ENCODE measurements at places on chromosomes 3 and 15.
A peak's percentile ranks its signal among the peaks of the same experiment; 100 is the strongest.

- no peak for DNase-seq
- H3K36me3 ChIP-seq = no peaks in the 10 kb centered on the region
- no peak overlapping the region for H3K27ac ChIP-seq
- no peaks in the 10 kb centered on the region for H3K4me1 ChIP-seq
- H3K4me3 ChIP-seq = no peak overlapping the region
- no peaks in the 10 kb centered on the region for H3K27me3 ChIP-seq
Observed at GRCh38 chr3:146558781-146559180, 14.4 kb upstream of the PLSCR1 start.

DNA sequence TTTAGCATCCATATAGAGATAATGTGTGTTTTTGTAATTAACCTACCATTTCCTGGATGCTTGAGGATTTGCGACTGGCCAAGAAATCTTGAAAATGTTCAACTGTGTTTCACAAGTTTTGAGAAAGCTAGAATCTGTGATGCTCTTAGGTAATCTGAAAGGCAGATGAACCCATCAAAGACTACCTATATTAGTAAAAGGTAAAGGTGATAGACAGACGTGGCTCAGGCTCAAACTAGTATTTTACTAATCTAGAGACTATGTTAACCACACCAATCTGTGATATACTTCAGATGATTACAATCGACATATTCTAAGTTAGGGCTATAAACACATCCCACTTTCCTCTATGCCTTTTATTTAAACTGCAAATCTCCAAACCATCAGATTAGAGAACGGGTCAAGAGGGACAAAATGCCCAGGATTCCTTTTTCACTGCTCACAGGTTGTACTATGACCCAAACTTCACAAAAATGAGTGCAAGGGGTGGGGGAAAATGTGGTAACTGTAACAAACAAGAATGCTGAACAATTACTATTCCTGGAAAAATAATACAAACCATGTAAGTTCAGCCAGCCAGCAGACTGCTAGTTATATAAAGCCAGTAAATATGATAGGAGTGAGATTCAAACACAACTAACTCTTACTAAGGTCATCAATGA is 295.1 kb downstream of the FOXP1 start:
- no peaks in the 10 kb centered on the region for H3K36me3 ChIP-seq
- no peaks in the 10 kb centered on the region for H3K4me1 ChIP-seq
- no peaks in the 10 kb centered on the region for H3K27me3 ChIP-seq
- H3K4me3 ChIP-seq = no peak overlapping the region
- no peak overlapping the region for H3K27ac ChIP-seq

DNA sequence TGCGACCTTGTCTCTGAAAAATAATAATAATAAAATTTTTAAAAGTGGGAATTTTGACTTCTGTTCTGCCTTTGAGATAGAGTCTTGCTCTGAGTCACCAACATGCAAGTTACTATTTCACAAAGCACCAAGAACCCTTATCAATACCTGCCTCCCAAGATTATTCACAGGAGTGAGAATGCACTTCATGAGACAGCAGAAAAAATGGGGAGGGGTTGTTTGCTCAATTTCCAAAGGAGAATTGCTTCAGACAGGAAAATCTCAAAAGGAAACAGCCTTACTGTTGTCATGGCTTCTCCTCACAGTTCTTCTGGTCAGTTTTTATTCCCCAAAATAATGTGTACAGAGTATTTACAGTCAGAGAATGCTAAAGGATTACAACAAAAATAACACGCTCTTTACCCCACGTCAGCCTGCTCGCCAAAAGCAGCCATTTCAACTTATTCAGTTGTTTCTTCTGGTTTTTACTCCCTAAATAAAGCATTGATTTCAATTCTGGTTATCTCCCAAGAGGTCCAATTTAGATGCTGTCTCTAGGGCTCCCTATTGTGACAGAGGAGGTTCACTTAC is 89.0 kb downstream of the PPCDC start:
- no peak overlapping the region for H3K27ac ChIP-seq
- no peaks in the 10 kb centered on the region for H3K4me1 ChIP-seq
- no peaks in the 10 kb centered on the region for H3K27me3 ChIP-seq
- DNase-seq = no peak
- no peaks in the 10 kb centered on the region for H3K36me3 ChIP-seq
- no peak overlapping the region for H3K4me3 ChIP-seq

- DNase-seq = no peak
- H3K4me1 ChIP-seq = no peaks in the 10 kb centered on the region
- no peaks in the 10 kb centered on the region for H3K27me3 ChIP-seq
- H3K36me3 ChIP-seq = no peaks in the 10 kb centered on the region
- H3K4me3 ChIP-seq = no peak overlapping the region
Observed at GRCh38 chr3:133259767-133260166, 140.1 kb upstream of the BFSP2 start.

GRCh38 chr3:160319322-160319721 is 79.7 kb downstream of the IFT80 start:
- no peaks in the 10 kb centered on the region for H3K4me1 ChIP-seq
- H3K36me3 ChIP-seq = no peaks in the 10 kb centered on the region
- H3K27me3 ChIP-seq = no peaks in the 10 kb centered on the region
- H3K27ac ChIP-seq = no peak overlapping the region
- no peak for DNase-seq

GRCh38 chr3:18428036-18428435 is 2.9 kb upstream of the SATB1 start:
- DNase-seq = no peak
- no peak overlapping the region for H3K27ac ChIP-seq
- H3K36me3 ChIP-seq = no peaks in the 10 kb centered on the region
- no peak overlapping the region for H3K4me3 ChIP-seq

GRCh38 chr3:65596571-65597225 is 442.0 kb downstream of the MAGI1 start:
- peaks cover 15% of the 10 kb centered on the region for H3K4me1 ChIP-seq
- no peak overlapping the region for H3K27ac ChIP-seq
- H3K27me3 ChIP-seq = peaks cover 46% of the 10 kb centered on the region
- no peaks in the 10 kb centered on the region for H3K36me3 ChIP-seq
- peak overlapping the region; percentile 27 for H3K4me3 ChIP-seq

All from cardiac muscle cell (in vitro differentiated cells and primary cell).